ENCODE measurements at places on chromosomes 16 and 17.
A peak's percentile ranks its signal among the peaks of the same experiment; 100 is the strongest.

GRCh38 chr17:65000798-65001197 lies 55.7 kb downstream of the GNA13 start:
- no peak for DNase-seq

DNA sequence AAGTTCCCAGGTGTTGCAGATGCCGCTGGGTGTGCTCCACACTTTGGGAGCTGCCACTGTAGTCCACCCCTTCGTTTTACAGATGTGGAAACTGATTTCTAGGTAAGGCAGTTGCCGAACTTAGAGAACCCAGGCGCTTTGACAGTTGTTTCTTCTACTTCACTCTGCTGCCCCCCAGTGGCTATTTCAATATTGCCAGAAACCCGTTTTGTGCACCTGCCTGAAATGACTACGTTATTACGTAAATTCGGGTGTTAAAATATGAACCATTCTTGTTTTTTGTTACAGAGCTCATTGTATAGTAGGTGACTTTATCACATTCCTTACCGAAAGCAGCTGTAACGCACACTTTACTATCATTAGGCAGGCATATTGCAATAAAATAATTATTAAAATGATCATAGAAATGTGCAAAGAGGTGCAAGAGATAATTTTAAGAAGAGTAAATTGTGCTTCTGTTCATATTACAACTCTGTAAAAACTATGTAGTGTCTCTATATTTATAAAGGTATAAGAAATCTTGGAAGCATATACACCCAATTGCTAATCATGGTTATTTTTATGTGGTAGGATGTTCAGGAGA lies 44.9 kb downstream of the OTOA start:
- DNase-seq: peak; percentile 31

DNA sequence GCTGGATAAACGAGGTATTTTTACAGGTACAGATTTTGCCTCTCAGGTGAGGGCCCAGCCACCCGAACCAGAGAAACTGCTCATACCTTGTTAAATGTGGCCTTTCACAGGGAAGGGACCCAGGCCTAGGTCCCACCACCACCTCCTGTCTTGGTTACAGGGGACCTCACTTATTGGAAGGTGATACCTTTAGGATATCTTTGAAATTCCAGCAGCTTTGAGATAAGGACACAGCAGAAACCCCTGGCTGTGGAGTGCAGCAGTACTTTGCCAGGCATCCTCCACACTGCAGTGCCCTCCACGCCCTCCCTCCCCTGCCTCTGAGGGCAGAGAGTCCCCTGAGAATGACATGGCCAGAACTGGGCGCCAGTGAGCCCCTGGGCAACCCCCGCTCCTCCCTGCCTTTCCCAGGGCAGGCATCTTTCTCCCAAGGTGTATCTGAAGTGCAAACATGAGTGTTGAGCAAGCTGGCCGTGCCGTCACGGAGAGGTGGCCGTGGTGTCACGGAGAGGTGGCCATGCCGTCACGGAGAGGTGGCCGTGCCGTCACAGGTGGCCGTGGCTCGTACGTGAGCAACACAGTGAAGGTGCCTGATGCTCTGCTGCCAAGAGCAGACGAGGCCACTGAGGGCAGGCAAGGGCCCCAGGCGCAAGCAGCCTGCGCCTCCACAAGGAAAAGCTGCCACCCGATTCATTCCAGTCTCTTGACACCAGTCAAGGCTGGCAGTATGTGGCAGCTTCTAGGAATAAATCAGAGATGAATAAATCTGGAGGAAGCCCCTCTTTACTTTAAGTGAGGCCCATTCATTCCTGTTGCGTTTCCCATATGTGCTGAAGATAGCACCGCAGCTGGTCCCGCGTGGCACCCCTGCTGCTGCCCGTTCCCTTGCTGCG lies 134.5 kb upstream of the CHMP6 start:
- no peak for DNase-seq

DNA sequence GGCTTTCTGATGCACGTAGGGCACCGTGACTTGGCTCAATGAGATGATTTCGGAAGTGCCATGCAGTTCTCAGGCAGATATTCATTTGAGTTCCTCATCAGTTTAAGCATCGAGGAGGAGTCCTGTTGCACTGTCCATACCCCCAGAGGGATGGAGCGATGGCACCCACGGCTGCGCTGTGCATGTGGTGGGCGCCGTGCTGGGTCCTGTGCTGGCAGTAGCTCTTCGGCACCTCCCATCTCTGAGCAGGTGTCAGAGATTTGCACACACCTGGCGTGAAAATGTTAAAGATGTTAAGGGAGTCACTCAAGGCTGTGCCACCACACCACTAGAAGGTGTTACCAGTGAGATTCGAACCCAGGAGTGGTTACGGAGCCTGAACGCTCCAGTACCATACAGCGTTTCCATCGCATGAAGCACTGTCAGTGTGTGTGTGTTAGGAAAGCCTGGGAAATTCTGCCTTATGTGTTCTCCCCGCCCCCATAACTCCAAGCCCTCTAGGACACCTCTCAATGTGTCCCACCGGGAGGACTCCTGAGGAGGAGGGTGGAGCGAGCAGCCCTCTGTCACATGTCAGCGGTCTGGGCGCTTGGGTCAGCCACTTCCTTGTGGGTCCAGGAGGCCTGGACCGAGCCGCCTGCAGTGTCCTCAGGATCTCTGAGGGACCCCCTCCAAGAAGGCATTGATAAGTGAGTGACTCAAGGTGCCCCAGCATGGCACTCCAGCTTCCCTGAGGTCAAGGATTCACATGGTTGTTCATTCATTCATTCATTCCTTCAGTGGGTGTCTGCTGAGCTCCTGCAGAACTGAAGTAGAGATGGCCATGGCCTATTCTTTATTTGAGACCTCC lies 3.8 kb downstream of the MRC2 start:
- no peak for DNase-seq

- no peak for DNase-seq
Measured at GRCh38 chr17:7548585-7549400, at the start of gene TNFSF12. Gene TNFSF12, plus strand, starts transcription at chr17:7549058. Its CDS starts 96 bp downstream, at chr17:7549154.

DNA sequence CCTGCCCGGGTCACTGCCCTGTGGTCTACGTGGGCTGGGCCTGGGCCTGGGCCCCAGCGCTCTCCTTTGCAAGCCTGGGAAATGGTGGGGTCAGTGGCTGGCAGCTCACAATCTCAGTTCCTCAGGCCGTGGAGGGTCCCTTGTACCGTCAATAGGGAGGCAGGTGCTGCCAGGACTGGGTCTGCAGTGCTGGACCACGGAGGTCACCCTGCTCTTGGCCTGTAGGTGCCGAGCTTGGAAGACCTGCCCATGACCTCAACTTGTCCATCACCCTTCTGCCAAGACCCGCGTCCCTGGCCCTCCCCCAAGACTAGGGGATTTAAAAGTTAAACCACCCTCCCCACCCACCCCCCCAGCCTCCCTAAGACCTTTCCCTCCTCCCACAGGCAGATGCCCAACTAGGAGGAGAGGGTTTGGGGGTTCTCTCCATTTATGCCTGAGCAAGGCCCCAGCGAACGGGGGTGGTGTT lies 2.5 kb downstream of the TBX2 start:
- DNase-seq: no peak

DNA sequence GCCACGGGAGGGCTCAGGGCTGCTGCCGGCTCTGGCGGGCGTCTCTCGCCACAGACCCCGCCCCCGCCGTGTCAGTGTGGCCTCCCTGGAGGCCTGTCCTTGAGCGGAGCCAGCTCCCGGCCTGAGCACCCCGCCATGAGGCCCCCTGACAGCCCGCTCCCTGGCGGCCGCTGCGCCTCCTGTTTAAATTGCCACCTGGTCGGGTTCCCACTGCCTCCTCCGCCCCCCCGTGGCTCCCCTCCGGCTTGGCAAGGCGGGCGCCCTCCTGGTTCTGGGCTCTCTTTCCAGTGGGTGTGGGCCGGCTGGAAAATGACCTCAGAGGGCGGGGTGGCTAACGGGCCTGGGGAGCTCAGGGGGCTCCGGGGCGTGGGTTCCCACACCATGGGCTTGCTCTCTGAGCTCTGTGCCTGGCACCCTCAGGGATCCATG lies 42.1 kb upstream of the SSTR5 start:
- DNase-seq: no peak

- no peak for DNase-seq
Measured at GRCh38 chr16:12341423-12341822, 364.9 kb downstream of the SNX29 start.

DNA sequence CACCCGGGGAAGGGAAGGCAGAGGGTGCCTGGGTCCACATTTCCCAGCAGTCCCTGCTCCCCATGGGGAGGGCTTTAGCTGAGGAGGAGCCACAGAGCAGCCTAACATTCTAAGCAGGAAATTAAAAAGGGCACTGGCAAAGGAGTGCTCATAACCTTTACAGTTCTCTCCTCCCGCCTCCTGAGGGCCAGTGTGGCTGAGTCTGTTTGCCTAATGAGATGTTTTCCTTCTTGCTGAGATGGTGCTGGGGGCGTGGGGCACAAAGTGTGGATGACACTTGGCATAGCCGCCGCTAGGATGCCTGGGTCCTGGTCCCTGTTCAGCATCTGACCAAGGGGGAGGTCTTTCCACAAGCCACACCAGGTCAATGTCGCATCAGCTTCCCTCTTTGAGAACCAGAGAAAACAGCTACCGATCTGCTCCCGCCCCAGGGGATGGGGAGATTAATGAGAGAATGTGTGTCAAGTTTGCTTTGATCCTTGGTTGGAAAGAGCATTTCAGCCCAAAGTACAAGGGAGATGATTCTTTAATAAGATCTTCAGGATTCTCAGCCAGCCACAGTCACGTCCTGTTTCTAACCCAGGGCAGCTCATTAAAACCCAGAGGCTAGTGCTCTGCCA lies 5.8 kb downstream of the KIF18B start:
- DNase-seq: no peak

GRCh38 chr17:79938336-79939093 lies 97.2 kb downstream of the TBC1D16 start:
- DNase-seq: no peak

GRCh38 chr16:88968589-88969280 lies 8.3 kb downstream of the CBFA2T3 start:
- no peak for DNase-seq

- no peak for DNase-seq
Measured at GRCh38 chr16:68283801-68284598, 19.7 kb downstream of the SLC7A6 start.

GRCh38 chr17:48153691-48154358 lies 46.3 kb downstream of the SNX11 start:
- DNase-seq: no peak

GRCh38 chr17:81870981-81871386 lies at the start of gene ARHGDIA:
Gene ARHGDIA, minus strand, starts transcription at chr17:81871337. Its CDS starts 1,407 bp downstream, at chr17:81869930.
- no peak for DNase-seq

DNA sequence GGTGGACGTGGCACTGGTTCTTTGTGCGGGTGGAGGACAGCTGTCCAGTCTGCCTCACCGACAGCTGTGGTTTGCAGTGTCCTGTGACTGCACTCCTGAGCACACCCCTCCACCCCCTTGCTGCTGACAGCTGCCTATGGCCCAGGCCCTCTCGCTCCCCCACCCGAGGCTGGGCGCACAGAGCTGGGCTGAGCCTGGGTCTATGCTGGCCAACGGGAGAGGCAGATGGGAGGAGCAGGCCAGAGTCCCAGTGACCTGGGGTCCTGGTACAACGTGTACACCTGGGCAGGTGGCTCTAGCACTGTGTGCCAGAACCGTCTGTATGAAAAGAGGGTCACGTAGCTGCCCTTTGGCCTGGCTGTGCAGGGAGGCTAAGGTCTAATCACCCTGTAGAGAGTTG lies 30.5 kb downstream of the BAIAP2 start:
- DNase-seq: no peak

DNA sequence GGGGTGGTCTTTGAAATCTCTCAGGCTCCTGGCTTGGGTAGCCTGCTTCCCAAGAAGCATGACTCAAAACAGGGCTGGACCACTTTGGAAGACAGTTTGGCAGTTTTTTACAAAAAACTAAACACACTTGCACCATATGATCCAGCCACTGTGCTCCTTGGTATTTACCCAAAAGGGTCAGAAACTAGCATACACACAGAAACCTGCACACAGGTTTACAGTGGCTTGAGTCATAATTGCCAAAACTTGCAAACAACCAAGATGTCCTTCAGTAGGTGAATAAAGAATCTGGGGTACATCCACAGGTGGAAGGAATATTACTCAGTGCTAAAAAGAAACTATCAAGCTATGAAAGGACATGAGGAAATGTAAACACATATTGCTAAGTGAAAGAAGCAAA lies 323.2 kb upstream of the CDH5 start:
- no peak for DNase-seq

DNA sequence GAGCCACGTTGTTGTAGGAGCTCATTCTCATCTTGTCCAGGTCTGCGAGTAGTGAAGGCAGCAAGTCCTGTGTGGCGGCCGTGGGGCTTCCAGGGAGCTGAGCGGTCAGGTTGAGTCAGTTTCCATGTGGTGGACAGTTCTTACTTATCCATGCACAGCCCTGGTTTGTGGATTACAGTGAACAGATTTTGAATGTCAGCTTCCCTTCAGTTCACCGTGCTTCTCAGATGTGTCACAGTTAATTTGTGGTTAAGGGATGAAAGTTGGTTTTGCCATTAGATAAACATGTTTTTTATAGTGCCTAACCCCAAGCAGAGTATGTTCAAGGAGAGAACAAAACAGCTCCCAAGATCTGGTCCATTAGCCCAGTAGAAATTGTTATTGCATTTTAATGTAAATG lies 103.1 kb downstream of the RPTOR start:
- peak; percentile 15 for DNase-seq

DNA sequence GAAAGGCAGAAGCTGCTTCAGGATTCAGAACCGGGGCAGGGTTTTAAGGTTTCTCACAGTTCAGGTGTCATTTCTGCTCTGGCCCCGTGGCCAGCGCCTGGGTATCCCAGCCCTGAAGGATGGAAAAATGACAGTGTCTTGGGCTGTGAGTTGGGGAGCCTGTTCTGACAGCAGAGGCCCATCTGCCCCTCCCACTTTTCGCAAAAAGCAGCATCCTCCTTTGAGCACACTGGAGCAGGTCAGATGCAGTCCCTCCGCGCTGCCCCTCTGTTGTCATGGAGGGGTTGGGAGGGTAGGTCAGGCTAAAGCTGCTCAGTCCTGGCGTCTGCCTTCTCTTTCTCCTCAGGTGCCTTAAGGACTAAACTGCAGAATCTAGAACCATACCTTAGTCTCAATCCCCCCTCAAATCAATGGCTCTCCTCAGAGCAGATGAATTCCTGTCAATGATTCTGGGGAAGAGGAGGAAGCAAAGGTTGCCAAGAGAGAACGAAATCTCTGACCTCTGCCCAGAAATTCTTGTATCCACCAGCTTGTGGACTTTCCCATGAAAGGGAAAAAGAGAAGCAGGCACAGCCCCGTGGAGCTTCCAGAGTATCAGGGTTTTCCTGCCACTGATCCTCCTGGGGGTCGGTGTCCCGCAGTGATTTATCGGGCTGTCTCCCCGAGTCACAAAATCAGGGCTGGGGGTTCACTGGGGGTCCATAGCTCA lies 7.3 kb downstream of the NEUROD2 start:
- DNase-seq: no peak

DNA sequence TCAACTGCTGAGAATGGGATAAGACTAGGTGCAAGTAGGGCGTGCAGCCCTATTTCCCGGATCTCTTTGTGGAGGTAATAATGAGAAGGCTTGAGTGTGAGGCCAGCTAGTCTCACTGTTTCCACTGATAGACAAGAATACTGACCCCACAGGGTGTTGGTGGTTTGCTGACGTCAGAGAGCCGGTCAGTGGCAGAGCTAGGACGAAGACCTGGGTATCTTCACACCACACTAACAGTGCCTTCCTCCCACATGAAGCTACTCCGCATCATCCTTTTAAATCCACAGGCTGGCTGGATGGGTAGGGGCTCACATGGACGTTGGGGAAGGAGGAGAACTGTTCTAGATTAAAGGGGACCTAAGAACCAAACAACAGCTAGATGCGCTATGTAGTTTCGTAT lies 68.0 kb downstream of the ZFHX3 start:
- no peak for DNase-seq

Measured in AG09319 (cell line).